ENCODE measurements at places on chromosomes 16 and 17.

GRCh38 chr17:17785407-17785806, 51.4 kb downstream of the SREBF1 start:
- no peak for DNase-seq

DNA sequence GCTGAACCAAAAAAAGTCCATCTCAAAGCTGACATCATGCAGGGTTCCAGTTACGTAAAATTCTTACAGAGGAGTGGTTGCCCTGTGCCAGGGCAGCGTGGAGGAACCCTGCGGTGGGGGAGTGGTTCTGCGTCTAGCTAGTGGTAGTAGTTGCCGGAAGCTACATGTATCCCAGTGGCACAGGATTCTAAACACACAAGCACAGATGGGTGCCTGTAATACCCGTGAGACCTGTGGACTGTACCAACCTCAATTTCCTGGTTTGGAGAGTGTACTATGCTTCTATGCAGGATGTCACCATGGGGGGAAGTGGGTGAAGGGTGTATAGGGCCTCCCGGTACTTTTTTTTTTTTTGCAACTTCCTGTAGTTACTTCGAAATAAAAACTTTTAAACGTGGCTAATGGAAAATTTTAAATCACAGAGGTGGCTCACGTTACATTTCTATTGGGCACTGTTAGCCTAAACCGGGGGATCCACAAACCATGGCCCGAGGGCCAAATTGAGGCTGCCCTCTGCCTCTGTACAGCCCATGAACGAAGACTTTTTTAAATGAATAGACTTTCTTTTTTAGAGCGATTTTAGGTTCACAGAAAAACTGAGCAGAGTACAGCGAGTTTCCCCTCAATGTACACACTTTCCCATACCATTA, 38.5 kb downstream of the TBC1D16 start:
- no peak for DNase-seq

- no peak for DNase-seq
These were observed 617 bp downstream of the COASY start for GRCh38 chr17:42562388-42563142.

DNA sequence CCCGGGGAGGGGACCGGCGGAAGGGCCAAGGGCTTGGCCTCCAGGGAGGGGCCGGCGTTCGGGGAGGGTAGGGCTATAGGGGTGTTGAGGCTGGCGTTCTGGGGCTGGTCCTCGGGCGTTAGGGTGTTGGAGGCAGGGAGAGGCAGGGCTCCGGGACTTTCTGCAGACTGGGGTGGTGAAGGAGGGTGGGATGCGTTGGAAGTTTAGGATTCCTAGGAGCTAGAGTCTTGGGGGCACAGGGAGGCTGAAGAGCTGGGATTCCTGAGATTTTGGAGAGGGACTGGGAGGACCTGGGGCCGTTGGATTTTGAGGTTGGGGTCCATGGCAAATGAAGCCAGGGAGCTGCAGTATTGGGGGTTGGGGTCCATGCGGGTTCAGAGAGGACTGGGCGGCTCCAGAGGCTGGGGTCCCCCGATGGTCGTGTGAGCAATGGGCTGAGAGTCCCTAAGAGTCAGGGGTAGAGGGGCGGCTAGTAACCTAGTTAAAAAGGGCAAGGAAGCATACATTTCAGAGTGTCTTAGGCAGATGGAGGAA, 740 bp downstream of the NFATC2IP start:
- no peak for DNase-seq

GRCh38 chr16:30937692-30938091, 11.2 kb upstream of the ORAI3 start:
- DNase-seq, result no peak

Data from foreskin melanocyte (primary cell).